Pulmonary artery endothelial cell (primary cell): ENCODE measurements at places on chromosomes 13 and 19. TPM values are rescaled to one million over a fixed set of nuclear protein-coding genes. Genes with fewer than 3 reads are reported as not detected.

ZNF575 gene
- 0.07 TPM in 1 of 2 replicates, not detected in the other for total RNA-seq

- no peak for DNase-seq
Measured at GRCh38 chr19:14649020-14649419, 25.6 kb downstream of the ADGRE3 start.

GRCh38 chr19:33459222-33460090 is 62.1 kb downstream of the PEPD start:
- no peak for DNase-seq

ATP8B3 gene
- total RNA-seq, result 0.92 and 3.3 TPM in 2 replicates

ZNF497 gene
- 0.53 and 0.67 TPM in 2 replicates for total RNA-seq

DNA sequence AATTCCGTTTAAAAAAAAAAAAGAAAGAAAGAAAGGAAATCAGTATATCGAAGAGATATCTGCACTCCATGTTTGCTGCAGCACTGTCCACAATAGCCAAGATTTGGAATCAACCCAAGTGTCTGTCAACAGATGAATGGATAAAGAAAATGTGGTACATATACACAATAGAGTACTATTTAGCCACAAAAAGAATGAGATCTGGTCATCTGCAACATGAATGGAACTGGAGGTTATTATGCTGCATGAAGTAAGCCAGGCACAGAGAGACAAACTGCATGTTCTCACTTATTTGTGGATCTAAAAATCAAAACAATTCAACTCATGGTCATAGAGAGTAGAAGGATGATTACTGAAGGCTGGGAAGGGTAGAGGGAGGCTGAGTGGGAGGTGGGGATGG is 16.3 kb downstream of the ZNF565 start:
- DNase-seq, result no peak

GRCh38 chr19:30557927-30558557 is 185.9 kb downstream of the ZNF536 start:
- DNase-seq, result no peak

DNA sequence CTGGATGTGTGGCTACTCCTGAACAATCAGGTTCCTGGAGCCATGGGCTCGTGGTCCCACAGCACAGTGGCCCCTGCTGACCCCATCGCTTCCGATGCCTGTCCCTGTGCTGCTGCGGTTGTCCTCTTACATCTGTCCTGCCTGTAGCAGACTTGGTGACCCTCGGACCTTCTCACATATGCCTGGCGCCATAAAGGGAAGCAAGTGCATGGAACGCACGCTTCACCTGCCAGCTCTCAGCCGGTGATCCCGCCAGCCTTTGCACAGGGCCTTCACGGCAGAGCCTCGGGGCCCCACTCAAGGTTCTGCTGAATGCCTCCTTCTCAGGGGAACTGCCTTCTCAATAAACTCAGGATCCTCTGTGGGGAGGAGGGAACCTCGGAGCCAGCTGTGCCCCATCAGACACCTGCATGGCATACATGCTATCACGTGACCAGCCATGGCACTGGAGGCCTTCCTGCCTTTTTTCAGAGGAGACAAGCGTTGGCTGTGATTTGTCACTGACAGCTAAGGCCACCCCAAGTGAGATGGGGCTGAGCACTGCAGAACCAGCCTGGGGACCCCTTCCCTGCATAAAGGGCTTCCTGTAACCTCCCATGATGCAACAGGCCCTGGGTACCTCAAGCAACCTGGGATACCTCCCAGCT is 24.3 kb downstream of the PEPD start:
- DNase-seq, result no peak

DNA sequence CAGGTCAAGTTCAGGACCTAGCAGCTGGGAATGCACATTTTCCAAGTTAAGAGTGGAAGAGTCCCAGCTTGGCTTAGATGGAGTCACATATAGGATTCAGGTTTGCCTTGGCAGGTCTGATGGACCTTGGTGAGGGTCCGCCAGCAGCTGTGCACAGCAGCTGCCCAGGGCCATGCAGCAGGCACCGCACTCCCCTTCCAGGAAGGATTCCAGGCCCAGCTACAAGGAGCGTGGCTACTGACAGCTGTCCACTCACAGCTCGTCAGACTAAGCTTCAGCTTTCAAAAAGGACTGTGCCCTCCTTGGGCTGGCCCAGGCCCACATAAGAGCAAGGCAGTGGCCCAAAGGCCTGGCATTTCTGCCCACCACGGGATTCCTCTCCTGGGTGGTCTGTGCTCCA is 68.4 kb downstream of the ALOX5AP start:
- DNase-seq, result no peak

C5AR1 gene
- total RNA-seq, result not detected in 2 replicates

- peak; percentile 89 for DNase-seq
Measured at GRCh38 chr13:40149611-40150274, 494.3 kb downstream of the COG6 start.

CAPS gene
- 1.6 TPM in 2 replicates for total RNA-seq

SIGLEC5 gene
- not detected in 2 replicates for total RNA-seq

ASPDH gene
- total RNA-seq, result not detected in 2 replicates

CEACAM3 gene
- not detected in 2 replicates for total RNA-seq

PGLYRP1 gene
- total RNA-seq, result not detected in 2 replicates

DNA sequence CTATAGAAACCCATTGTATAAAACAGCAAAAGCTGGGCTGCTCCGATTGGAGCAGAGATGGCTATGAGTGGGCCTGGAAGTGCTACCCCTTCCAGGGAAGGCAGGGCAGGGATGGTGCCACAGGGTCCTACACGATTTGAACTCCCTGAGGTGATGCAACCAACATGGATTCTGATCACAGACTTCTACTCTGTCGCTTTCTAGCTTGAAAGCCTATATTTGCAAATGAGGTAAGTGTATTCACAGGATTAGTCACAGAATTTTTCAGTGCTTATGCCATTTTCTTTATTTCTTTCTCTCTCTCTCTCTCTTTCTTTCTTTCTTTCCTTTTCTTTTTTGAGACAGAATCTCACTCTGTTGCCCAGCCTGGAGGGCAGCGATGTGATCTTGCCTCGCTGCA is 179.0 kb downstream of the SPRY2 start:
- DNase-seq, result no peak
